ENCODE measurements at places on chromosomes 7 and 10.

GRCh38 chr10:29214551-29214950 is 74.3 kb upstream of the LYZL1 start:
- no peak for DNase-seq

DNA sequence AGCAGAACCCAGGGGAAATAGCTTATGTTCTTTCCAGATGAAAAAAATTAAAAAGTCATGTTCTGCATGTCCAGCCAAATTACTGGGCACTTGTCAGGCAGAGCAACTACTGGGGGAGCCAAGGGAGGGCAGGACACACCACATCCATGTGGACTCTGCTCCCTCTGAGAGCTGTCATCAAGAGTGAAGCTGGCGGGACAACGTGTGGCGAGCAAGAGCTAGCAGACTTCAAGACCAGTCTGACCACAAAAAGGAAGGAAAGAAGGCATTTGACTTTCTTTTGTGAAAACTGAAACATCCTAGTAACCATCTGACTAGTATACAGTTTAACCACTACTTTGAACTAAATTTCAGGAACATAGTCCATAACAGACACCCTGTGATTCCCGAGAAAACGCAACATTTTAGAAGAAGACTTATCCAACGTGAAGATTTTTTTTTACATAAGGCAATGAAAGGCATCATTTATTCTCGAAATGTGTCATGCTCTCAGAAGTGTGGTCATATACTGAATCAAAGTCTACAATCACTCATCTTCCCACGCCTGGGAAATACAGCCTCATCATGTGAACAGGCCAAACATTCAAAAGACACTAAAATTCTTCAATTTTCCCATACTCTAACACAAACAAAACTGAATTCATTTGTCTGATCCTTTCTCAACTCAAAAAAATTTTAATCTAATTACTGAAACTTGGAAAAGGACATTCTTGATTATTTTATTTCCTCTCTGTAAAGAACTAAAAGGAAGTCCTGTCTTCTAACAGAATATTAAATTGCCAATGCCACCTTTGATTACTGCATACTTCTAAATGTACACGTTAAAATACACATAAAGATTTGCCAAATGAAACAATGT is 15.5 kb downstream of the CYTH3 start:
- DNase-seq, result no peak

- no peak for DNase-seq
These were observed 130.0 kb downstream of the PAXIP1 start for GRCh38 chr7:154872811-154873499.

DNA sequence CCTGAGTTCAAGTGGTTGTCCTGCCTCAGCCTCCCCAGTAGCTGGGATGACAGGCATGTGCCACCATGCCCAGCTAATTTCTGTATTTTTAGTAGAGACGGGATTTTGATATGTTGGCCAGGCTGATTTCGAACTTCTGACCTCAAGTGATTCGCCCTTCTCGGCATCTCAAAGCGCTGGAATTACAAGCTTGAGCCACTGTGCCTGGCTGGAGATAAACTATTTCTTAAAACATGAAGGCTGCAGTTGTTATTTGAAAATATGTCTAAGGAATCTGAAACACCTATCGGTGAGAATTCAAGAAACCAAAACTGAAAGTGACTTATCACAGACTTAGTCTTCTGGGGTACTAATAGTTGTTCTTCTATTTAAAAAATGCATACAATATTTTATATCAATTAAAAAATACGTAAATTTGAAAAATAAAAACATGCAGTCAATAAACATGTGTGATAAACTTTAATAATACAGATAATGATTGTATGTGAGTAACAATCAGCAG is 176.9 kb upstream of the PRSS58 start:
- DNase-seq, result no peak

DNA sequence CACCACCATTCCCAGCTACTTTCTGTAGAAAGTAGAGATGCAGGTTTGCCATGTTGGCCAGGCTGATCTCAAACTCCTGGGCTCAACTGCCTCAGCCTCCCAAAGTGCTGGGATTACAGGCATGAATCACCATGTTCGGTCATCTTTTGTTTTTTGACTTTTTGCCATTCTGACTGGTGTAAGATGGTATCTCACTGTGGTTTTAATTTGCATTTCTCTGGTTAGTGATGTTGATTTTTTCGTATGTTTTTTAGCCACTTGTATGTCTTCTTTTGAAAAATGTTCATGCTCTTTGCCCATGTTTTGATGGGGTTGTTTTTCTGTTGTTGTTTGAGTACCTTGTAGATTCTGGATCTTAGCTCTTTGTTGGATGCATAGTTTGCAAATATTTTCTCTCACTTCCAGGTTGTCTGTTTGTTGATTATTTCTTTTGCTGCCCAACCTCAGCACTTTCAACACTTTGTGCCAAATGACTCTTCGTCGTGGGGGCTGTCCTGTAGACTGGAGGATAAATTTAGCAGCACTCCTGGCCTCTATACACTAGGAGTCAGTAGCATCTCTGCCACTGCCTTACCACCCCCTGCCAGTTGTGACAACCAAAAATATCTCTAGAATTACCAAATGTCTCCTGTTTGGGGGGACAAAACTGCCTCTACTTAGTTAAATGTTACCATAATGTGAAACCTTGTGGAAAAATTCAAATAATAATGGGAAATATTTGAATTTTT is 6.5 kb upstream of the CPED1 start:
- no peak for DNase-seq

DNA sequence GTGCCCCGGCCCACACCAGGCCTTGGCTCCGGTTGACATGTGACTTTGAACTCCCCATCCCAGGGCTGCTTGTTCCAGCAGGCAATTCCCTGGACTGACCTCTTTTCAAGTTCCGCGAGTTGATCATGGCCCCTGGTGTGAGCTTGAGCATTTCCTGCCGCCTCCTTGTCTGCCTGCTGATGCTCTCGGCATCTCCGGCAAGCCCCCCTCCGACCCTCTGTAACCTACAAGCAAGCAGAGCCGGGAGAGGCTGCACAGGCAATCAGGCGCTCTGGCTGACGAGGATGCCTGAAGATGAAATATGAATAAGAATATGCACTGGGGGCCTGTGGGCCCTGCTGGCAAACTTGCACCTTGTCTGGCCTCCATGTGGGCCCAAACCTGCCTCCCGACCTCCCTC is 304.9 kb upstream of the MKI67 start:
- no peak for DNase-seq

GRCh38 chr7:32256811-32257210 is 186.6 kb upstream of the PDE1C start:
- no peak for DNase-seq

- DNase-seq, result no peak
These were observed 3.5 kb downstream of the NRF1 start for GRCh38 chr7:129615018-129615417.
